ENCODE measurements at places on chromosomes 2 and 18.

- no peak overlapping the region for H3K27ac ChIP-seq
- no peaks in the 10 kb centered on the region for H3K36me3 ChIP-seq
- no peaks in the 10 kb centered on the region for H3K4me1 ChIP-seq
- DNase-seq, result no peak
- H3K4me3 ChIP-seq, result no peak overlapping the region
These were observed 102.6 kb upstream of the RBBP8 start for GRCh38 chr18:22830511-22830910.

DNA sequence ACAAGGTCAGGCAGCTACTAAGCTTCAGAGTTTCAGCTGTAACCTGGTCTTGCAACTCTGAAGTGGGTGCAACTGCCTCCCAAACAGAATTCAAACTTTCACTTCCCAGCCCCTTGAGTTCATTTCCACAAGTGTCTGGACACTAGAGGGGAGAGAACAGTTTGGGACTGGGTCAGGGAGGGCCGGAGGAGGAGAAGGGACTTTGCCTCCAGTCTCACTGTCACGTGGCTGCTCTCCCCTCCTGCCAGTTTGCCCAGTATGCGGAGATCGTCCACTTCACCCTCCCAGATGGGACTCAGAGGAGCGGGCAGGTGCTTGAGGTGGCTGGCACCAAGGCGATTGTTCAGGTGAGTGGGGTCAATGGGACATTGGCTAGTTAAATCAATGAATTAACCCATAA lies 20.6 kb upstream of the ANKRD53 start:
- H3K4me1 ChIP-seq, result no peaks in the 10 kb centered on the region
- H3K27ac ChIP-seq, result no peak overlapping the region
- no peak overlapping the region for H3K4me3 ChIP-seq
- H3K27me3 ChIP-seq, result peaks cover 13% of the 10 kb centered on the region
- H3K36me3 ChIP-seq, result peaks cover 5% of the 10 kb centered on the region

- peaks cover 4% of the 10 kb centered on the region for H3K4me1 ChIP-seq
- peak overlapping the region; percentile 2 for H3K27ac ChIP-seq
- H3K4me3 ChIP-seq, result no peak overlapping the region
- no peaks in the 10 kb centered on the region for H3K36me3 ChIP-seq
- DNase-seq, result no peak
These were observed 24.4 kb upstream of the RAB31 start for GRCh38 chr18:9683418-9684396.

DNA sequence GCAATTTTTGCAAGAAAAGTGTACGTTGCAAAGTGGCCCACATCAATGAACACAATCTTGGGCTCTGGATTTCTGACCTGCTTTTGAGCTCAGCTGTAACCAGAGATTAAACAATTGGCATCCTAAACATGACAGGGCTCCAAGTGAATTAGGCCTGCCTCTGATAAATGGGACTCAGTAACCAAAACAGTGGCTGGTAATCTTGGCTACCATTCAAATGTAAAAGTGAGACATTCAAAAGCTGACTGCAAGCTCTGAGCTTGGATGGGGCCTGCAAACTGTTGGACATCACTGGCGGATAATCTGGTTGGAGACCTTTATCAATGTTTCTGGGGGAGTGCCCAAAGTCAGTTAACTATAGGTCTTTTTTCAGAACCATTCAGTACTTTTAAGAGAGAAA lies 160.7 kb downstream of the RAB3GAP1 start:
- H3K36me3 ChIP-seq, result no peaks in the 10 kb centered on the region
- no peaks in the 10 kb centered on the region for H3K27me3 ChIP-seq
- DNase-seq, result no peak
- H3K4me3 ChIP-seq, result no peak overlapping the region
- H3K4me1 ChIP-seq, result no peaks in the 10 kb centered on the region

- H3K27me3 ChIP-seq, result no peaks in the 10 kb centered on the region
- H3K4me3 ChIP-seq, result no peak overlapping the region
- no peaks in the 10 kb centered on the region for H3K4me1 ChIP-seq
- no peak overlapping the region for H3K27ac ChIP-seq
These were observed 21.0 kb downstream of the SNORC start for GRCh38 chr2:232890896-232891601.

DNA sequence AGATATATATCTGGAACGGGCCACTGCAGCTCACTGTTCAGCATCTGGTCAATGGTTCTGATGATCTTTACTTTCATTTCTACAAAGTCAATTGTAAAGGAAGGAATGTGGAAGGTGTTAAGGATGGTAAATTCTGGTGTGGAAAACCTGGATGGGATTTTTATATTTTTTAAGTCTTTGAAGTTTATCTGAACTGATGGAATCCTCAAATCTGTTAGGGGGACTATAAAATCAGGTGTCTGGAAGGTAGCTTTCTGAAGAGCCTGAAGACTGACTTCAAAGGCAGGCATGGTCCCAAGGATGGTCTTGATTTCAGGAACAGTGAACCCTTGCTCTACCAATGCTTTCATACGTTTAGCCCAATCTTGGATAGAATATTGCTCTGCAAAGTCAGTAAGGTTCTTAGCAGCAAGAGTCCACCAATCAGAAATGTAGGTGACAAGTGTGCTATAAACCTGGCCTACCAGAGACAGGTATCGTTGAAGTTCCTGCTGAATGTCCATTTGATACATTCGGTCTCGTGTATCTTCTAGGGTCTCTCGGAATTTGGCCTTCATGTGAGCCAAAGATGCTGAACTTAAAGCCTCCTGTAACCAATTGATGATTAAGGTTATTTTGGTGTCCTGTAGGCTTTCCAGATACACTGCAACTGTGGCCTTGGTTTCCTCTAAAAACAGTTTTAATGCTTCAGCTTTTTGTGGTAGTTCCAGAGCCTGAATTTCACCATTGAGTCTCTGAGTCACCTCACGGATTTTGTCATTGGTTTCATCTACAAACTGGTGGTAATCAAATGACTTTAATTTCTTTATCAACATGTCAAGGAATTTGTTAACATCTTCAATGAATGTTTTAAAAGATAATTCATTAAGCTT lies 34.8 kb downstream of the APOB start:
- no peak for DNase-seq
- no peaks in the 10 kb centered on the region for H3K36me3 ChIP-seq
- H3K27ac ChIP-seq, result no peak overlapping the region

GRCh38 chr2:173961346-173961705 lies 3.8 kb downstream of the SP3 start:
- no peak for DNase-seq
- no peak overlapping the region for H3K27ac ChIP-seq
- H3K27me3 ChIP-seq, result no peaks in the 10 kb centered on the region
- H3K4me3 ChIP-seq, result peak overlapping the region; percentile 15
- no peaks in the 10 kb centered on the region for H3K36me3 ChIP-seq

GRCh38 chr2:229463841-229464346 lies 192.8 kb upstream of the PID1 start:
- no peaks in the 10 kb centered on the region for H3K27me3 ChIP-seq
- DNase-seq, result no peak

GRCh38 chr2:135072125-135072997 lies 20.3 kb downstream of the RAB3GAP1 start:
- peaks cover 3% of the 10 kb centered on the region for H3K4me1 ChIP-seq
- H3K4me3 ChIP-seq, result no peak overlapping the region
- DNase-seq, result peak; percentile 4
- no peaks in the 10 kb centered on the region for H3K27me3 ChIP-seq

- H3K4me1 ChIP-seq, result peaks cover 3% of the 10 kb centered on the region
- no peaks in the 10 kb centered on the region for H3K27me3 ChIP-seq
- H3K4me3 ChIP-seq, result no peak overlapping the region
- DNase-seq, result peak; percentile 54
- H3K27ac ChIP-seq, result no peak overlapping the region
- no peaks in the 10 kb centered on the region for H3K36me3 ChIP-seq
These were observed 53.2 kb downstream of the EEF1B2 start for GRCh38 chr2:206212673-206213513.

GRCh38 chr2:57759131-57759530 lies 287.5 kb upstream of the VRK2 start:
- no peaks in the 10 kb centered on the region for H3K4me1 ChIP-seq
- H3K36me3 ChIP-seq, result no peaks in the 10 kb centered on the region
- H3K27ac ChIP-seq, result no peak overlapping the region
- no peaks in the 10 kb centered on the region for H3K27me3 ChIP-seq

- H3K27ac ChIP-seq, result no peak overlapping the region
- DNase-seq, result no peak
- no peaks in the 10 kb centered on the region for H3K27me3 ChIP-seq
- H3K4me1 ChIP-seq, result no peaks in the 10 kb centered on the region
- H3K4me3 ChIP-seq, result no peak overlapping the region
These were observed 33.5 kb upstream of the CACNB4 start for GRCh38 chr2:152132306-152132705.

GRCh38 chr2:1808981-1809422 lies 64.7 kb upstream of the PXDN start:
- H3K27me3 ChIP-seq, result no peaks in the 10 kb centered on the region
- H3K4me1 ChIP-seq, result peaks cover 3% of the 10 kb centered on the region
- no peak overlapping the region for H3K27ac ChIP-seq
- H3K4me3 ChIP-seq, result no peak overlapping the region

DNA sequence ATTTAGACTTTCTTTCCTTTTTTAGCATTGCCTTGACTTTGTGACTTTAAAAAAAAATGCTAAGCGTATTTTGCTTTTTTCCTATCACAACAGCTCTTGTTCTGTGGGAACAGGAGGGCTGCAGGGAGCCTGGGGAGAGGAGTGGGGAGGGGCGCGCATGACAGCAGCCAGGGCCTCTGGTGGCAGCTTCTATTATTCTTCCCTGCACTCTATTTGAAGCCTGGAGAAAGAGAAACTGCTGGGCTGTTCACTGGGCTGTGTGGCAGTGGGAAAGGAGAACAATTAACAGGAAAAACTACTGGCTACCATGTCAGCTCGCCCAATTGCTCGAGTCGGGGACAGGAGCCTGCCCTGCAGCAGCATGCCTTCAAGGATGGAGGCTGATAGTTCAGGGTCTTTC lies 119.0 kb upstream of the ZBTB14 start:
- no peaks in the 10 kb centered on the region for H3K27me3 ChIP-seq
- H3K4me1 ChIP-seq, result no peaks in the 10 kb centered on the region
- H3K36me3 ChIP-seq, result peaks cover 4% of the 10 kb centered on the region

Data from kidney (tissue), 22 donors.